ENCODE measurements at places on chromosomes 5 and 9. TPM values are rescaled to one million over a fixed set of nuclear protein-coding genes. Genes with fewer than 3 reads are reported as not detected.

TLX3 gene
- total RNA-seq = not detected

ALDH1A1 gene
- total RNA-seq = not detected

CXCL14 gene
- total RNA-seq = not detected

SLC1A3 gene
- 23.9 TPM for total RNA-seq

DDX4 gene
- not detected for total RNA-seq

SLCO6A1 gene
- not detected for total RNA-seq

RARS1 gene
- 205 TPM for total RNA-seq

NDUFAF2 gene
- total RNA-seq = 76.3 TPM

SLC25A48 gene
- total RNA-seq = not detected

PCDHGA12 gene
- total RNA-seq = 0.80 TPM

DMRT3 gene
- not detected for total RNA-seq

TRIO gene
- total RNA-seq = 82.2 TPM

SLC45A2 gene
- total RNA-seq = 0.49 TPM

FIBCD1 gene
- 1.1 TPM for total RNA-seq

CTSV gene
- total RNA-seq = 0.83 TPM

SLC6A19 gene
- not detected for total RNA-seq

BSPRY gene
- total RNA-seq = not detected

UBE2B gene
- total RNA-seq = 12.4 TPM

FBXW5 gene
- 108 TPM for total RNA-seq

MARCHF6 gene
- 55.7 TPM for total RNA-seq

GALNT12 gene
- total RNA-seq = 5.4 TPM

FOXD4 gene
- total RNA-seq = 0.37 TPM

CCDC69 gene
- 2.1 TPM for total RNA-seq

CD14 gene
- 0.30 TPM for total RNA-seq

PCA3 gene
- not detected for total RNA-seq

PCDHB12 gene
- total RNA-seq = 2.7 TPM

MED27 gene
- 28.9 TPM for total RNA-seq

CD72 gene
- total RNA-seq = not detected

PRRT1B gene
- total RNA-seq = not detected

IL13 gene
- total RNA-seq = 0.42 TPM

SPATA31C1 gene
- not detected for total RNA-seq

UBE2QL1 gene
- total RNA-seq = 0.42 TPM

SHISAL2B gene
- not detected for total RNA-seq

CCDC152 gene
- total RNA-seq = 0.27 TPM

ADCY2 gene
- 0.69 TPM for total RNA-seq
